ENCODE measurements at places on chromosomes 4 and X.

DNA sequence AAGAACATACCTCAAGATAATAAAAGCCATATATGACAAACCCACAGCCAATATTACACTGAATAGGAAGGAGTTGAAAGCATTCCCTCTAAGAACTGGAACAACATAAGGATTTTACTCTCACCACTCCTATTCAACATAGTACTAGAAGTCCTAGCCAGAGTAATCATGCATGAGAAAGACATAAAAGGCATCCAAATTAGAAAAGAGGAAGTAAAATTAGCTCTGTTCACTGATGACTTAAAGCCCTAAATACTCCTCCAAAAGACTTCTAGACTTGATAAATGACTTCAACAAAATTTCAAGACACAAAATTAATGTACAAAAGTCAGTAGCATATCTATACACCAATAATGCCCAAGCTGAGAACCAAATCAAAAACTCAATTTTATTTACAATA is 235.7 kb downstream of the NKX6-1 start:
- no peak for DNase-seq

GRCh38 chrX:104641176-104641575 is 75.2 kb downstream of the IL1RAPL2 start:
- DNase-seq, result no peak

GRCh38 chr4:180665994-180666824 is 1577.0 kb upstream of the TENM3 start:
- no peak for DNase-seq

- DNase-seq, result peak; percentile 93
Observed at GRCh38 chrX:1661048-1661921, 46.4 kb downstream of the ASMT start.

- peak; percentile 81 for DNase-seq
Observed at GRCh38 chr4:76989391-76990061, 40.0 kb downstream of the SEPTIN11 start.

DNA sequence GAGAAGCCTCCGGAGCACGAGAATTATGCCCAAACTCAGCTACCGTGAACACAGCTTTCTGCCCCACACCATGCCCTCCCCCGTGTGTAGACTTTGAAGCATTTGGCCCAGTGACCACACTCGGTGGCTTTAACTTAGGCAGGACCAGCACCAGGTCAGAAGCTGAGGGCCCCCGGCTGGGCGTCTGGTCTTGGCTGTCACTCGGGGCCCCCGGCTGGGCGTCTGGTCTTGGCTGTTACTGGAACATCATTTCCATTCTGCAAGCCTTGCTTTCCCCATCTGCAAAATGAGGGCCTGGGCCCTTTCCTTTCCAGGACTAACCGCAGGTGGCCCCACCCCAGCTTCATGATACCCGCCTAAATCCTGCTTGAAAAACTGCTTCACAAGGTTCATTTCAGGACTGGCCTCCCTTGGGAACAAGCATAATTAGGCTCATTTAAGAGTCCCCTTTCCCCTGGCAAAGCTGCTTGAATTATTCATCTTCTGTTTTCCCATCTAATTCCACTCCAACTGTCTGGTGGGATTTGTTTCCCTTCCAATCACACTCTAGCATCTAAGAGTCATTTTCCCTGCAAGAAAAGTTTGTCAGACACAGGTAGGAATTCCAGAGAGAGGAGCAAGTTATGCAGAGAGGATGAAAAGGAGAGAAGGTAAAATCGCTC is 82.5 kb downstream of the WFS1 start:
- DNase-seq, result no peak

DNA sequence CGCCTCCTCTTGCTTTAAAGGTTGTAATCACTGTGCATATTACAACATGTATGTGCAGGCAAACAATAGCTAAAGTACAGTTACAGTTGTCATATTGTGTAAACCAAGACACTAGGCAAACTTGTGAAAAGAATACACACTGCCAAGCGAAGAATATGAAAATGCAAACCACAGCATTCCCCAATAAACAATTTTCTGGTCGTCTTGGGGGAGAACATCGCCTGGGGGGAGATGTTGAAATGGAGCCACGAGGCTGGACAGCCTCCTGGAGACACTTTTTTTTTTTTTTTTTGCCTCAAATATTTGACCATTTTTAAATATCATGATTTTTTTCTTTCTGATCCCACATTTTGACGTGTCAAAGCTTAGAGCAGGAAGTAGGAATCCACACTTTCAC is 51.7 kb upstream of the PDLIM3 start:
- DNase-seq, result no peak

- no peak for DNase-seq
Observed at GRCh38 chrX:153474266-153474665, 3.9 kb upstream of the HAUS7 start.

- DNase-seq, result no peak
Observed at GRCh38 chr4:80776168-80776567, 254.3 kb upstream of the BMP3 start.

DNA sequence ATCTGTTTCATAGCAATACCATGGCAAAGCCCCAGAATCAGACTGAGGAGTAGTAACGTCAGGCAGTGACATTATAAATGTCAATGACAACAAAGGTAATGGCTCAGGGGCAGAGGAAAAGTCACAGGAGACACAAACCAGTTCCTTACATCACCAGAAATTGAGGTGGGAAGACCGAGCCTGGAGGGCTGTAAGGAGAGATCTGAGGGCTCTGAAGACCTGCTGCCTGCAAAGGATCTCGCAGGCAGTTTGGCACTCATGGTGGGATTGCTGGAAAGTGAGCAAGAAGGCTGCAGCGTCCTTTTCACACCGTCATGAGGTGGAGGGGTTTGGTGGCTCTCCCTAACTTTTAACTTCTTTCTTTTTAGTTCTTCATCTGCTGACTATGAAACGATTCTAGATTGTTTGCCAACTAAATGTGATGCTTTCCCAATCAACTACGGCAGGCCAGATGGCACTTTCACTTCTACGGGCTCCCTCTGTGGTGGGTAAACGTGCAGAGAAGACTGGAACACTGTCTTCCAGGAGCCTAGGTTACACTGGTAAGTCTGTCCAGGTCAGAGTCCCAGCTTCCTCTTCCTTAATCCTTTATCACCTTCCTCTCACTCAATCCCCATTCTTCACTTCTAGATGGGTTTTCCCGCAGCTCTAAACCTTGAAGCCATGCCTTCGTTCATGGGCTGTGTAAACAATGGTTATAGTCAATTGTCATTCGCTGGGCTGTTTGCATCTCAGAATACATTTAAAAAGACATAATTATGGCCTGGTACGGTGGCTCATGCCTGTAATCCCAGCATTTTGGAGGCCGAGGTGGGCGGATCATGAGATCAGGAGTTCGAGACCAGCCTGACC is 58.2 kb downstream of the TBC1D9 start:
- DNase-seq, result no peak

DNA sequence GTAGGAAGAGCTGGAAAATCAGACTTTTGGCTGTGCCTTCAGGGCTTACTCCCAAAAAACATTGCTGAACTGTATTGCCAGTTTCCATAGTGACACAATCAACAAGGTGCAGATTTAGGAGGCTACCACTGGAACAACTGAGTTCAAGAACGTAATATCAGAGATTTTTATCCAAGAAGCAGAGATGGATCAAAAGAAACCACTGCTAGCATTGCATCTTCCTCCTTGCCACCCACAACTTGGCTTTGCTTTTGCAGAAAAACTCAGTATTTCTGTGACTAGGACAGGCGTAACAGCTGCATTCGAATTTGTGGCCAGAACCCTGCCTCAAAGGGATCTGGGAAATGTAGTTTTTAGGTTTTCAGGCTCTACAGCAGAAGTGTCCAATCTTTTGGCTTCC is 27.8 kb upstream of the WDFY3 start:
- DNase-seq, result no peak

GRCh38 chrX:132491191-132491590 is 2.4 kb upstream of the MBNL3 start:
- DNase-seq, result peak; percentile 44

- no peak for DNase-seq
Observed at GRCh38 chr4:153731239-153731638, 28.6 kb downstream of the RNF175 start.

- no peak for DNase-seq
Observed at GRCh38 chrX:18075603-18076002, 145.1 kb downstream of the BEND2 start.

DNA sequence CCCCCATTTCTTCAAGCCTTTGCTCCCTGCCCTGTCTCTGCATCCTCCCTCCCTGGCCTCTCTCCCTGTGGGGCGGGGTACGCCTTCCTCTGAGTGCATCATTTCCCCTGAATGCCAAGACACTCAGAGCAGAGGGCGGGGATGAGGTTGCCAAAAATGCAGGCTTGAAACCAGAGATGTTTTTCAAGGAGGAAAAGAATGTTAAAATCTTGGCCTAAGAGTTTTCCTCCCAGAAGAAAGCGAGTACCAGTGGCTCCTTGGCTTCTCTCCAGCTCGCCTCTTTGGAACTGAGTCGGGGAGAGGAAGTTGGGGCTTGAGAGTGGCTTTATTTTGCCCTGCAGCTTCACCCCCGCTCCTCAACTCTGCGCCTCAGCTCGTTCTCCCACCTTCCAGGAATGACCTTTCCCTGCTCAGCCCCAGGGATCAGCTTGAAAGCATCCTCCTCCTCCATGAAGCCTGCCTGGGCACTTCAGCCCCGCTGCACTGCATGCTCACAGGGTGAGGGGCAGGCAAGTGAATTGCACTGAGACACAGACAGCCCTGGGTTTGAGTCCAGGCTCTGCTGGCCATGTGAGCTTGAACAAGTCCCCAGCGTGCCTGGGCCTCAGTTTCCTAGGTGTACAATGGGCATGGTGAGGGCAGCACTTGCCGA is 57.5 kb upstream of the SORCS2 start:
- DNase-seq, result no peak

DNA sequence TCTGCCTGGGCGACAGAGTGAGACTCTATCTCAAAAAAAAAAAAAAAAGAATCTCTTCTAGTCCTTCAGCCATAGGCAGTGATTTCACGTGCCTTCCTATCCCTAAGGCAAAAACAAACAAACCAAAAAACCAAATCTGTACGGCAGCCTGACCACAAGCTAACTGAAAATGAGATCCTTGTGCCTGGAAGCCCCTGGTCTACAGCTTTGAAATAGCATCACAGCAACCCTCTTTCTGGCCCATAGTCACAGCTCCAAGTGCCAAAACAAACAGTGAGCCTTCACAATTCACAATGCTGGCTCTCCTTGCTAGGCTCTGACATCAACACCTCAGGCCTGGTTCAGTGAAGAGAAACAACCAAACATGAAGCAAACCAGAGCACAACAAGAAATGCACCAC is 46.1 kb downstream of the TMEM150C start:
- no peak for DNase-seq

DNA sequence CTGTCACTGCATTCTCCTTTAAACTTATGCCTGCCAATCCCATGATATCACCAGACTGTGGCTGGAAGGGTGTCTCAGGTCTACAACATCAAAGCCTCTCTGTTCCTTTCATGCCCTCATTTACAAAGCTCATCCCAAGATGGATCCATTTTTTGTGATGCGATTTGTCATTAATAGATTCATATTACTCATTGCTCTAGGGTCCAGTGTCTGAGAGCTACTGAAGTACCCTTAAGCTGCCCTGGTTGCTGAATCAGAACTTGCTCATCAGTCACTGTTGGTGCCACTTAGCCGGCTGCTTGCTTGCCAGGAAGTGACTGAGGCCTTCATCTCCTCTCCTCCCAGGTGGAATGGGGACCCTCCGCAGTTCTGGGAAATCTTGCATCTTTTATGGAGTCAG is 395.5 kb upstream of the BOD1L1 start:
- DNase-seq, result no peak

DNA sequence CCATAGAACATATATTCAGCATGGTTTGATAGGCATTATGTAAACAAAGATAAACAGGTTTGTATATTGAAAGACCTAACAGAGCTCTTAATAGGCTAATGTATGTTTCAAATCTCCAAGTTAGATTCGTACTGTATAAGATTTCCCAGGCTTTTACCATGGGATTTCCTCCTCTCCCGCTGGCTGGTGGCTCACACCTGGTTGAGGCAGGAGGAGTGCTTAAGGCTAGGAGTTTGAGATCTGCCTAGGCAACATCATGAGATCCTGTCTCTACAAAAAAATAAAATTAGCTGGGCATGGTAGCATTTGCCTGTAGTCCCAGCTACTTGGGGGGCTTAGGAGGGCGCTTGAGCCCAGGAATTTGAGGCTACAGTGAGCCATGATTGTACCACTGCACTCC is 5.4 kb downstream of the CPE start:
- DNase-seq, result no peak

- no peak for DNase-seq
Observed at GRCh38 chrX:30906726-30907125, 17.7 kb upstream of the TAB3 start.

DNA sequence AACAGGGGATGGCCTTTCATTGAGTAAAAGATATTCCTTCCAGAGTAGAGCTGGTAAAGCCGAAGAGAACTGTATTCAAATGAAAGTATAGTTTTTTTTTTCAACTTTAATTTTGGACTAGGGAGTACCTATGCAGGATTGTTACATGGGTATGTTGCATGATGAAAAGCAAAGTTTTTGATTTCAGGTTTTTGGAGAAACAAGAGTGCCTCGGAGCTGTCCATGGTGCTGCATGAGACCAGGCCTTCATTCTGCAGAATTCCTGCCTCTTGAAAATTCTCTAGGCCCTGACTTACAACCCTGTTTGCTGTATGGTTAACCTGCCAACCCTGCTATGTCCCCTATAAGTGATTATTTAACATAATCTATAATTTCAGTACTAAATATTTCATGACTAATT is 1065.7 kb upstream of the FTHL17 start:
- DNase-seq, result no peak

GRCh38 chrX:7316887-7317286 is 168.9 kb upstream of the PUDP start:
- DNase-seq, result no peak

GRCh38 chr4:3706111-3706511 is 60.1 kb upstream of the ADRA2C start:
- DNase-seq, result no peak

GRCh38 chr4:55884093-55884850 is 30.8 kb downstream of the EXOC1 start:
- DNase-seq, result no peak

GRCh38 chr4:182825786-182826185 is 91.4 kb downstream of the DCTD start:
- no peak for DNase-seq

DNA sequence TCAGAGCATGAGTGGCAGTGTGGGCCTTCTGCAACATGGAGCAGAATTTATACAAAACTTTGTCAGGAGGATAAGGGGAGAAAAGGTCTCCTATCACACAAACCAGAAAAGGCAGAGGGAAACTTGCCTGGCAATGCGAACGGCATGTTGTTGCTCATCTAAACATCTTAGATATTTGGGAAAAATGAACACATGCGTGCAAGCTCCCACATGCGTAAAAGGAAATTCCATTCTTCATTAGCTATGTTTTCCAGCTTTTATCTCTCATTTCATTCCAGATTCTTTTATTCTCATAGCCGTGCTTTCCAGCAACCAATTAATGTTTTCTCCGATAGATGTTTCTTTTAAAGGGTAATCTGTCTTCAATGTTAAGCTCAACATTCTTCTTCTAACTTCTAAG is 31.3 kb upstream of the GBA3 start:
- no peak for DNase-seq

DNA sequence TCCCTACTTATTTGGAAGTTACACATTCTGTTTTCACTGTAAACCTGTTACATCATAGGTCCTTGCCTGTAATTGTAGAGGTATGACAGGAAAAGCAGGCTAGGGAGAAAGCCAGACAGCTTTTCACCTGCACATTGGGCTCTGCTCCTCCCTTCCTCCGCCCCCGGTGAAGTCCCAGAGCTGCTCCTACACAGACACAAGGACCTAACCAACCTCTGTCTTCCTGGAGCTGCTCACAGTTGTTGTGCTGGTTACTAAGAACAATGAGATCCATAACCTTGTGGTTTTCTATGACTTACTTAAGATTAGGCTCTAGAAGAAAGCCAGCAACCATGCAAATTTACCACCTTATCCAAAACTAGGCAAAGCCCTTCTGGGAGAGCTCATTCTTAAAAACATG is 40.0 kb downstream of the MOSPD2 start:
- no peak for DNase-seq

Data from CD4-positive, alpha-beta T cell treated with Interleukin-1 beta for 1 hour (primary cell).